Renal cortical epithelial cell (primary cell): ENCODE measurements at places on chromosomes 2 and 18. TPM values are rescaled to one million over a fixed set of nuclear protein-coding genes. Genes with fewer than 3 reads are reported as not detected.

Gene ESCO1
- total RNA-seq: 22.9 and 26.3 TPM in 2 replicates

Gene NDC80
- 1.1 and 13.7 TPM in 2 replicates for total RNA-seq

Gene GYPC
- 22.3 and 34.7 TPM in 2 replicates for total RNA-seq

Gene TSPYL6
- not detected in 2 replicates for total RNA-seq

Gene ACVR1C
- total RNA-seq: 0.40 and 0.69 TPM in 2 replicates
